ENCODE measurements at places on chromosomes 4 and X.

- DNase-seq: no peak
Measured at GRCh38 chr4:15034071-15034764, 31.9 kb downstream of the CPEB2 start.

GRCh38 chr4:89140168-89140759 is 28.9 kb downstream of the TIGD2 start:
- DNase-seq: no peak

DNA sequence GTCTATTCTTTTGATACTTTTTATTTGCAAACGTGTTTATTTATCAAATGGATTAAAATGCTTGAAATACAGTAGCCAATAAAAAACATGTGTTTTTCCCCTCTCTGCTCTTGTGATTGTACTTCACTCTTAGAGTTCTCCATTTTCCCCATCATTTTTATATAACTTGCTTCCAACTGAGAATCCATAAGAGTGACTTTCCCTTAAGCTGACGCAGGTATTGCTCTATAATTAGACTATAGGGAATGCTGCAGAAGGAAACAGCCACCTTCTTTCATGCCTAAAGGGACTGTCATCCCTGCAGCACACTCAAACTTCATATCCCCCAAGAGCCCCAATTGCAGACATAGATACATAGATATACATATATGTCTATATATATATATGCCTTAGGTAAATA is 456.9 kb downstream of the ADGRL3 start:
- no peak for DNase-seq

DNA sequence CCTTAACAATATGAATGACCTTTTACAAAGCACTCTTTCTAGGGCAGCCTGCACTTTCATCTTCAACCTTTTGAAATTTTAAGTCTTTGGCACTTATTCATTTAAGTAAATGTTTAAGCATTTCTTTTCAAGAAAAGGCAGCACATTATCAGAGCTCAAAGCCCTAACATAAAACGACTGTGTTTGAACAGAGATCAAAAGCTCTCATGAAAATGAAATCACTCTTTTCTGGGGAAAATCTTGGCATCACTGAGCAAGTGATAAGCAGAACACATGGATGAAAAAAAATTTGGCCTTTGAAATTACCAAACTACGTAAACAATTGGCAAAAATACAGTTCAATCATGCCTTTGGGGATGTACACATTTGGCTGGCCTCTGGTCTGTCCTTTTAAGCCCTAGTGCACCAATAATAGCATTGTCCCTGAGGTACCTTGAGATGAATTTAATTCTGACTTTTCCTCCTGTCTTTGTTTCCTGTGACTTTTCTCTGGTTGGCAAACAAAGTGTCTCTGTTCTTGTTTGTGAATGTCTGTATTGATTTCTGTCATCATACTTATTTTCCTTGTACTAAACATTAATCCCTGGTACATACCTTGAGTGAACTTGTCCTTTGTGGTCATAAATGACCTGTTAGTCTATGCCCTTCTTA is 12.9 kb upstream of the ODAM start:
- no peak for DNase-seq

DNA sequence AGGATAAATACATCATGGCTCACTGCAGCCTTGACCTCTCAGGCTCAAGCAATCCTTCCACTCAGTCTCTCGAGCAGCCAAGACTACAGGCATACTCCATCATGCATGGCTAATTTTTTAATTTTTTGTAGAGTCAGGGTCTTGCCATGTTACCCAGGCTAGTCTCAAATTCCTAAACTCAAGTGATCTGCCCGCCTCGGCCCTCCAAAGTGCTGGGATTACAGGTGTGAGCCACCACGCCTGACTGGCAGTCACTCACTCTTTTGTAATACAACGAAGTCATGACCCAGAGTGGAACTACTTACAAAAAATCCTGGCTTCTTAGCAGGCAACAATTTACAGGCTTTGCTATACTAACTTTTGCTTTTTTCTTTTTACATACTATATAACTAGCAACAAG is 100.7 kb upstream of the MAP3K15 start:
- DNase-seq: no peak

DNA sequence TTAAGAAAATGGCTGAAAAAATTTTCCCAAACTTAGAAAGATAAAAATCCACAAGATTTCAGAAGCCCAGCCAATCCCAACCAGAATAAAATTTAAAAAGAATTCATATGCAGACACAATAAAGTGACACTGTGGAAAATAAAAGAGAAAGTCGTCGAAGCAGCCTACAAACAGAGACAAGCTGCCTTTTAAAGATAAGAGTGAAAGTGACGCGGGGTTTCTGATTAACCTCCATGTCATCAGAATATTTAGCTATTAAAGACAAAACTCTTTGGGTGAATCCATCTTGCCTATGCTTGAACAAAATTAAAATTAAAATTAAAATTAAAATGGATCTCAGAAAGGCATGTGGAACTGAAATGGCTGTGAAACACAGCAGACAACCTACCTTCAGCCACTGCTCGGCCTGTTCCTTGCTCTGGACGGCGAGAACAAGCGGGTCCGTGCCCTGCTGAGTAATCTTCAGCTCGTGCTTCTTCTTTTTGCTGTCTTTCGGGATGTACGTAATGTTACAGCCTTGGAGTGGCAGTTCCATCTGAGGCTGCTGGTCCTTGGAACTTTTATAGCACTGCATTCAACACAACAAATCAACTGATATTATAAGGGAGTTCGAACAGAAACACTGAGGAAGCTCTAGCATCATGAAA is 101.4 kb downstream of the AFAP1 start:
- no peak for DNase-seq

GRCh38 chr4:44447563-44448504 is 775 bp downstream of the KCTD8 start:
- peak; percentile 1 for DNase-seq

- no peak for DNase-seq
Measured at GRCh38 chr4:6465955-6466354, 6.5 kb downstream of the PPP2R2C start.

DNA sequence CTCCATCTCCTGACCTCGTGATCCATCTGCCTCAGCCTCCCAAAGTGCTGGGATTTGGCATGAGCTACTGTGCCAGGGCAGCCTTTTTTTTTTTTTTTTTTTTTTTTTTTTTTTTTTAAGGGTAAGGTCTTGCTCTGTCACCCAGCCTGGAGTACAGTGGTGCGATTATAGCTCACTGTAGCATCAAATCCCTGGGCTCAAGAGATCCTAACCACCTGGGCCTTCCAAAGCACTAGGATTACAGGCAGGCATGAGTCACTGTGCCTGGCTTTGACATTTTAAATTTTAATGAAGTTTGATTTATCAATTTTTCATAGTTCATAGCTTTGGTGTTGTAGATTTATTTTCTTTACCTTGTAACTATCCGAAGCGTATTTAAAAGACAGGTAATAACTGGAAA is 17.8 kb upstream of the OCIAD2 start:
- no peak for DNase-seq

DNA sequence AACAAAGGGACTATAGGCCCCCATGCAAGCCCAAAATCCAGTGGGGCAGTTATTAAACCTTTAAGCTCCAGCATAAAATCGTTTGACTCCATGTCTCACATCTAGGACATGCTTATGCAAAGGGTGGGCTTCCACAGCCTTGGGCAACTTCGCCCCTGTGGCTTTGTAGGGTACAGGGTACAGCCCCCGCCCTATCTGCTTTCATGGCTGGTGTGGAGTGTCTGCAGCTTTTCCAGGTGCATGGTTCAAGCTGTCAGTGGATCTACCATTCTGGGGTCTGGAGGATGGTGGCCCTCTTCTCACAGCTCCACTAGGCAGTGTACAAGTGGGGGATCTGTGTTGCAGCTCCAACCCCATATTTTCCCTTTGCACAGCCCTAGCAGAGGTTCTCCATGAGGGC is 559.8 kb upstream of the TECRL start:
- no peak for DNase-seq

DNA sequence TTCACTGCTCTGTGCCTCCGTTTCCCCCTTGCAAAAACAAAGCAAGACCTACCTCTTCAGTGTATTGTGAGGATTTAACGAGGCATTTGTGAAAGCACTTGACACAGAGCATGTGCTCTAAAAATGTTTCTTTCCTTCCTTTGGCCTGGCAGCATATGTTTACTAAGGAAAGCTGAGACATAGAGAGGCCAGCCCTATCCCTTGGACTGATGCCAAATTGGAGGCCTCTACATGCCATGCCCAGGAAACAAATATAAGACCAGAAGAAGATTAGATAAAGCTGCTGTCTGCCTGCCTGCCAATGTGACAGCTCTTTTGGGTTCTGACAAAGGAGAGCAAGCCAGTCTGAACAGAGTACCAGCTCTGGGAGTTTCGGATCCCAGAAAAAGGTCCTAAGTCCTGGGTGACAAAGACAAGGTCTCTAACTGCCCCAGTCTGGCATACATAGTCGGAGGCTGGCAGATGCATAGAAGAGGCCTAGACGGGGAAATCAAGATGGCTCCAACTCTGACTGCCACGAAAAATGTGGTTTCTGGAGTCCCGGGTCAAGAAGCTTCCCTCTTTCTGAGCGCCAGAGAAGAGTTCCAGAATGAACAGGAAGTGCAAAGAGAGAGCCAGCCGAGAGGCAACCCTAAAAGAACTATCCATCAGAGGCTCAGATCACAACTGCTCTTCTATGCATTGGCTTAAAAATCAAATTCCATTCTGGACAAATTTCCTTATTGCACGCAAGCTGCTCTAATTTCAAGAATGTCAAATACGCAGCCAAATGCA is 25.8 kb downstream of the OTUD6A start:
- no peak for DNase-seq

GRCh38 chr4:26005764-26006163 is 91.7 kb downstream of the SMIM20 start:
- no peak for DNase-seq

- no peak for DNase-seq
Measured at GRCh38 chrX:54817220-54817820, 9.8 kb downstream of the MAGED2 start.

DNA sequence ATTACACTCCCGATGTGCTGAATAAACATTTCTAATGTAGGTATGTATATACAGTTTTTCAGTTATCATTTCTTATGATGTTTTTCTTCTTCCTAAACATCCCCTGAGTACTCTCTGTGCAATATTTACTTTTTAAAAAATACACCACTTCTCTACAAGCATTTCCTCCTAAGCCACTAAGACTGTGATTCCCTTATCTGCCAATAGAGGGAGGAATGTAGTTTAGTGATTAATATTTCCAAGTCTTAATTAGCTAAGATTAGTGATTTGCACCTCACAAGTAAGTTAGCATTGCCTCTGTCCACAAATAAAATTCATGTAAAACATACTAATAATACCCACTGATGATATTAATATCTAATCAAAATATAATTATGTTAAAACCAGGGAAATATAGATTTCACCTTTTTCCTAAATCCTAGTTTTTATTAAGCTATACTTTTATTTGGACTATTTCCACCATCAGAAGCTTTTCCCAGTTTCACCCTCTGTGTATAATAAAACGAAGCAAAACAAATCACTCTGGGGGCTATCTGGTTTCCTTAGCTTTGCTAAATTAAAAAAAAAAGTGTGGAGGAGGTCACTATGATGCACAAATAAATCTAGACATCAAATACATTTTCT is 909.1 kb downstream of the FAT4 start:
- DNase-seq: no peak

Measured in stimulated activated CD4-positive, alpha-beta T cell treated with anti-CD3 and anti-CD28 coated beads, Interleukin-1b, Interleukin-23, amount 100 ng/mL, for 48 hours (primary cell).